ENCODE measurements at places on chromosomes 11 and 22.
A peak's percentile ranks its signal among the peaks of the same experiment; 100 is the strongest.

DNA sequence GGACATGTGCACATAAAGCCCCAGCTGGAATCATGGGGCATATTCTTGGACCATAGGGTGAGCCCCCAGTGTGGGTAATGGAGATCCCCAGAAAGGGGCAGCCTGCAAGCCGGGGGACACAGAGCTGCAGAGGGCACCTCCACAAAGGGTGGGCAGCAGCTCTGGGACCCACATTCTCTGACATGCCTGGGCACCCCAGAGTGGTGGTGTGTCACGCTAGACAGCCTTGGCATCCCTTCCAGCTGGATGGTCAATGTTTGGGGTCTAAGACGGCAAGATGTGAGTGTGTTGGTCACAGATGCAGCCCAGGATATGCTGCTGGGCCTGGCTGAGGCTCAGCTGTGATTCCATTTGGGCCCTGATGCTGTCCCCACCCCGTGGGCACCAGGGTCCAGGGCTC, 9.7 kb downstream of the ADORA2A start:
- DNase-seq, result no peak

DNA sequence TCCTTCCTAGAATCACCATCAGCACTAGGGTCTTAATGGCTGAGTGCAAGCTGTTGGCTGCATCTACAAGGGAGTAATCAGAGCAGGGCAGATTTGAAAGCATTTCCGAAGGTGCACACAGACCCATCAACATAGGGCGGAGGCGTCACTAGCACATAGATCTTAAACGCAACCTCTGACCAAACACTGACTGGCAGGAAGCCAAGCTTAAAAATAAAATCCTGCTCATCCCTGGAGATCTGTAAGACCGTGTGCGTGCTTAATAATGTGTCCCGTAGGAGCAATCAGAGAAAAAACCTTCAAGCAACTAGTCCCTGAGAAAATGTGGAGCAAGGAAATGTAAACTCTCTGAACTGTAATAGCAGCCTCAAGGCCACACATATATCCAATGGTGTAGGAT, 470.5 kb downstream of the ETS1 start:
- DNase-seq, result peak; percentile 5

- DNase-seq, result peak; percentile 37
These were observed 1.1 kb downstream of the FAT3 start for GRCh38 chr11:92225568-92226330.

- no peak for DNase-seq
These were observed 190.4 kb downstream of the MIAT start for GRCh38 chr22:26847816-26848215.

DNA sequence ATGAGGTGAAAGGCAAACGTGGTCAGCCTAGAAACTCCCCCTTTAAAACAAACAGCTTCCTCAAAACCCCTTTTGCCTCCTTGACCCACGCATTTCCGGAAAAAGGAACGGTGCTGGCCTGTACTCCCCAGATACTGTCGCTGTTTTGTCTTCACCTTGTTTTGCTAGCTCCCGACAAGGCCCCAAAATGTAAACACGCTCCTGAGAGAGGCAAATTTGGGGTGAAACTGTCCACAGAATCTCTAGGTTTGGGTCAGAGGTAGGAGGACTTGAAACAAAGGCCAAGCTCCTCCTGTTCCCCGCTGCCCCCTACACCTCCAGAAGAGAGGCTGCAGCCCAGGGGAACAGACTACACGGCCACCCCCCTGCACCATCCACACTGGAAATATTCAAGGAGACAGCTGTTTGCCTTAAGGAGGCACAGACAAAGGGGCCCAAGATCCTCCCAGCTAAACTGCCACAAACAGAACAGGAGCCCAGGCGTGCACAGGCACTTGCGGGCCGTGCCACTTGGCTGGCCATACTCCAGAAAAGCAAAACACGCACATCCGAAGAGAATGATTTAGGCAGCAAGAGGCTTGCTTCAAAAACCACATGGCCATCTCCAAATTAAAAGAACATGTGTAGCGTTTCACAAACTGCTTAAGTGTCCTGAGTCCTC, 160.5 kb upstream of the GRK3 start:
- peak; percentile 65 for DNase-seq

GRCh38 chr22:25008666-25009065, 56.1 kb downstream of the KIAA1671 start:
- no peak for DNase-seq

DNA sequence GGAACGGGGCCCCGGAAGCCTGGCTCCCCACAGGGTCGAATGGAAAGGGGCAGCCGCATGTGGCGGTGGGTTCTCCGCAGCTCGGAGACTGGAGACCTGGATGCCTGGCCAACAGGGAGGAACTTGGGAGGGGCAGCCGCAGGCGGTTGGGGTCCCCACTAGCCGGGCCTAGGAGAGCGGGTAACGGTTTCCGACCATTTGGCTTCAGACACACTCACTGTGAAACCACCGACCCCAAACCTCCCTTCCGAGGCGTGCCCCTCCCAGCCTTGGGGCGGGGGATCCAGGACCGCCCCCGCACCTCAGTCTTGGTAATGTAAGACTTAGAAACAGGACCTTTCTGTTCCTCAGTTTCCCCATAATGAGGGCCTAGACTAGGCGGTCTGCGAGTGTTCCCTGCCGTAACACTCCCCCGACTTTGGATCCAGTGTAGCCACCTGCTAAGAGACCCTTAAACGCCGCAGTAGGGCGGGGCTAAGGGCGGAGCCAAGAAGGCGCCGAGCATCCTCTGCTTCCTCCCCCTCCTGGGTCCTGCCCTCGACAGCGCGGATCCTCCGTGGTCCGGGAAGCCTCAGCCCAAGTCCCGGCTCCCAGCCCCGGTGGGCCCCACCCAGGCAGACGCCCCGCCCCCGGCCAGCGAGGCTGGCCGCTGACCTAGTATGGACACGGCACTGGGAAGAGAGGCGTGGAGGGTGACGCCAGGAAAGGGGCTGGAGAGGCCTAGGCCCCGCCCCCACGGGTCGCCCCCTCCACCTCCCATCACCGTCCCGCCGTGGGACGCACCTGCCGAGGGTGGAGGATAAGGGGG, 1.8 kb upstream of the RASGRP2 start:
- peak; percentile 66 for DNase-seq

- no peak for DNase-seq
These were observed 8.4 kb downstream of the UCP3 start for GRCh38 chr11:74000307-74001133.
